NCI-H82 (cell line): ENCODE measurements at places on chromosomes 2 and 18.
A peak's percentile ranks its signal among the peaks of the same experiment; 100 is the strongest.

DNA sequence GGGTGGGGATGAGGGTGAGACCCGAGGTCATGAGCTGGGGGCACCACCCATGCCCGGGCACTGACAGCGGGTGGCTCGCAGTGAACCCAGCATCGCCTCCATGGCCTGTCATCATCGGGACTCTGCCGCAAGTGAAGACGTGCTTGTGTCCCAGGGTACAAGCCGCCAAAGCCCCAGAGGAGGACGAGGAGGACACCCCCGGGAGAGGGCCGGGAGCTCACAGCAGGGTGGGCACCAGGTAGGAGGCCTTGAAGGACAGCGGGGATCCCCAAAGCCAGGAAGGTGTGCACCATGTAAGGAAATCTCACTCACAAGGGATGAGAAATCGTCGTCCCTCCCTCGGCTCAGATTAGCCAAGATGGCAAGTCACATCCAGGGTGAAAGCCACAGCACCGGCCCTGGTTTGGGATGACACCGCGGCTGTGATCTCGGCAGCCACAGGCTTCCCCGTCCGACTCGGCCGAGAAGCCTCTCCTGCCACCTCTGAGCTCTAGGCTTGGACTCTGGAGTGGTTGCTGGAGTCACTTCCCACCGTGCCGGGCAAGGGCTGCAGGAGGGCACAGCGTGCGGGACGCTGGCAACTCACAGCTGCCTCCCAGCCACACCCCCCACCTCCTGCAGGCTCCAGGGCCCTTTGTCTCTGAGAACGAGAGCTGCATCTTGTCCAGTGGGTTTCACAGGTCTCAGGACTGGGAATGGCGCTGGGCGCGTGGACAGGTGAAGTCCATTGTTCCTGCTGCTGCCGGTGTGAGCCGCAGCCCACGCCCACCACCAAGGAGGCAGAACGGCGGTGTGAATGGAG, 81.6 kb upstream of the CTDP1 start:
- DNase-seq = no peak

- DNase-seq = peak; percentile 32
These were observed 1.2 kb downstream of the CABLES1 start for GRCh38 chr18:23136326-23137096.

- DNase-seq = no peak
These were observed 177.2 kb downstream of the ACKR3 start for GRCh38 chr2:236746833-236747232.

- DNase-seq = no peak
These were observed 157.5 kb downstream of the ZFP36L2 start for GRCh38 chr2:43068631-43069517.

DNA sequence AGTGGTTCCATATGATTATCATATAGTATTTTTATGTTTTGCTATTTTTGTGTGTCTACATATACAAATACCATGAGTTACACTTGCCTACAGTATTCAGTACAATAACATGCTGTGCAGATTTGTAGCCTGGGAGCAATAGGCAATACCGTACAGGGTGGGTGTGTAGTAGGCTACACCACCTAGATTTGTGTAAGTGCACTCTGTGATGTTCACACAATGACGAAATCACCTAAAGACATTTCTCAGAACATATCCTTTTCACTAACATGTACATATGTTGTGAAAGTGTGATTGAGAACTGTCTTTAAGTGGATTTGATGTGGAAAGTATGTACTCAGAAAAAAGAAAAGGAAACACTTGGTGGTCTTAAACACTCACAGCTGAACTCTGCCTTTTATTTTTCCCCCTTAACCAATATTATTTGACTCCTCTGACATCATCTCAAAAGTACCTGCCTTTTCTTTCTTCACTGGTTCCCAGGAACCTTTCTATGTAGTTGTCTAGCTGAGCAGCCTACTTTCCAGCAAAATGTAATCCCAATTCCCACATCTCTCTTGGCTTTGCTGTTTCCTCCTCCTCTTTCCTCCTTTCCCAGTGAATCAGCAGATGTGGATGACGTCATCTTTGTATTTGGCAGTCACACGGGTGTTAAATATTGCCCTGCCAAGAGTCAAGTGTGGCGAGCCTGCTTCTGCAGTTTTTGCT, 47.7 kb downstream of the OSBPL6 start:
- DNase-seq = peak; percentile 74

DNA sequence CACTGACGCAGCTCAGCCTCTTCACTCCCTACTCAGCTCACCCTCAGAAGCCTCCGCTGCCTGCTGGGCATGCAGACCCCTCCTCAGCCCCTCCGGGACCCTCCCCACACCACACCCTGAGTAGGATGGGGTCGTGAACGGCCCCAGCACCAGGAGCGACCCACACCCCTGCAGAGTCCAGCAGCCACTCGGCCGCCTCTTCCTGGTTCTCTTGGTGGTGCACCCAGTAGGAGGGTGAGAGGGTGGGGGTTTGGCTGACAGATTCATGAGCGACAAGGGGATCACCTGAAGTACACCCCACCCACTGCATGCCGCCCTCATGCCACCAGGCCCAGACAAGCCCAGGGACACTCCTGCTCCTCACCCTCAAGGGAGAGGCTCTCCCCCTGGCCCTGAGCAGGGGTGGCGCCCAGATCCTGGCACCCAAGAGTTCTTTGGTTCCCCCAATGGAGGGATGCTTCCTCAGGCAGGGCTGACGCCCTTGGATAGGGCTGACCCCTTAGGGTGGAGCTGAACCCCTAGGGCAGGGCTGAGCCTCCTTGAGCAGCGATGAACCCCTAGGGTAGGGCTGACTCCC, 76.6 kb upstream of the GPC1 start:
- no peak for DNase-seq

DNA sequence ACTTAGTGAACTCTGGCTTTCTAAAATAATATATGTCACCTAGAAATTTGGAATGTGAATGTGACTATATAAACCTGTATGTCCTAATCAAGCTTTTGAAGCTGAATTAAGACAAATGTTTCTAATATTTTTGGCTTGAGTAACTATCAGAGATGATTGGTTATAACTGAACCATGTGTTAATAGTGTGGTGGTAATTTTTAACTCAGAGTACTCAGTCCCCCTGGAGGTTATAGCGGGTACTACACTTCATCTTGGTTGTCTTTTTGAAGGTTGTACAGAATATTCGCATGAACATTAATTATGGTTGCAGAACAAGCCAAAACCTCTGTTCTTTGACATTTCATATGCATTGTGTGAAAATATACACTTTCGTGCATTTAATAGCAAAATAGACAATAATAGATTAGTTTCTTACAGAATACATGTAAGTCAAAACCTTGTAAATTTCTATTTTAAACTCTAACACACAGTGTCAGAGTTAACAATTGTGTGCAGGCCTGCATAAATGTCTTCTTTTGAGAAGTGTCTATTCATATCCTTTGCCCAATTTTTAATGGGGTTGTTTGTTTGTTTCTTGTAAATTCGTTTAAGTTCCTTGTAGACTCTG, 86.0 kb downstream of the OSBPL6 start:
- peak; percentile 75 for DNase-seq

- DNase-seq = no peak
These were observed 84.8 kb upstream of the HNRNPA3 start for GRCh38 chr2:177127821-177128220.

DNA sequence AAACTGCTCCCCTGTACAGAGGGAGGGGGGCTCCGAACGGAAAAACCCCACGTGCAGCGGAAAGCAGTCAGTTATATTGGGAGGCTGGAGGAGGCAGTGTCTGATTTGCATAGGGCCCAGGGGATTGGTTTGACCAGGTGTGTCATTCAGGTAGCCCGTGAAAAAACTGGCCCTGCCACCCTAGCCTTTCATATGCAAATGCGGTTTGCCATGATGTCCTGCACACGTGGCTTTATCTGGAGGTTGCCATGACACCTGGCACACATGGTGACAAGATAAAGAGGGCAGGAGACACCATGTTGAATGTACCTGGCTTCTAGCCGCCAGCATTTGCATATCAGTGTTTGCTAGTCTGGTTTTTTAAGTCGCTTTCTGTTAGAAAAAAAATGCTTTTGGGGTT, 20.5 kb downstream of the SLC25A52 start:
- DNase-seq = no peak

DNA sequence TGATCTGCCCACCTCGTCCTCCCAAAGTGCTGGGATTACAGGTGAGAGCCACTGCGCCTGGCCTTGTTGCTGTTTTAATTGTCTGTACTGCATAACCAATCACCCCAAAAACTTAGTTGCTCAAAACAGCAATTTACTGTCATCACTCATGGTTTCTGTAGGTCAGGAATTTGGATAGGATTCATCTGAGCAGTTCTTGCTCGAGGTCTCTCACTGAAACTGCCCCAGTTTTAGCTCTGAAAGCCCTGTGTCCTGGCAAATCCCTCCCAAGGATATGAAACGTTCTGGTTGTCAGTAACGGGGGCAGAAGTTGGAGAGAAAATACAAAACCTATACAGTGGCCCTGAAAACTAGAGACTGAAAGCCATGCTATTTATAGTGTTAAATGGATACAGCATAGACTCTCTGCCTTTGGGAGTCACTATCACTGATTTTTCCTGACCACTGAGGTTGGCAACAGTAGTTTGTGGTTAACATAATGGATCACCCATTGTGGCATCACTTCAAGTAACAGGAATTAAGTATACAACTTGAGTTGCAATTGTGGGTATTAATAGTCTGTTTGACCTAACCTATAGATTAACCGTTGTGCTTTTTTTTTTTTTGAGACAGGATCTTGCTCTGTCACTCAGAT, 27.2 kb upstream of the ERICH2 start:
- no peak for DNase-seq

DNA sequence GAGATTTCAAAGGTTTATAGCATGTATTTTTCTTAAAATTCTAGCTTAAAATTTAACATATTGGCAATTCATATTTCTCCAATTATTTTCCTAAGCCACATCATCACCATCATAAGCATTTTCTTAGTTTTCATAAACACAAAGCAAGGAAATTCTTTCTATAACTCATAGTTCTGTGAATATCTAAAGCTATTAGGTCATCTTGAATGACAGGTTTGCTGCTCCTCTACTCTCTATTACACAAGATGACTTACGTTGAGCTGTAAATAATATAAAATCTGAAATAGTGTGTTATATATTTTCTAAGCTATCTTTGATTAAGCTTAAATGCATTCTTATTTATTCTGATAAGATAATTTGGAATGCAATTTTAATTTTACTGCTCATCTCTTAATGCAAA, 984.6 kb upstream of the CNTNAP5 start:
- no peak for DNase-seq

DNA sequence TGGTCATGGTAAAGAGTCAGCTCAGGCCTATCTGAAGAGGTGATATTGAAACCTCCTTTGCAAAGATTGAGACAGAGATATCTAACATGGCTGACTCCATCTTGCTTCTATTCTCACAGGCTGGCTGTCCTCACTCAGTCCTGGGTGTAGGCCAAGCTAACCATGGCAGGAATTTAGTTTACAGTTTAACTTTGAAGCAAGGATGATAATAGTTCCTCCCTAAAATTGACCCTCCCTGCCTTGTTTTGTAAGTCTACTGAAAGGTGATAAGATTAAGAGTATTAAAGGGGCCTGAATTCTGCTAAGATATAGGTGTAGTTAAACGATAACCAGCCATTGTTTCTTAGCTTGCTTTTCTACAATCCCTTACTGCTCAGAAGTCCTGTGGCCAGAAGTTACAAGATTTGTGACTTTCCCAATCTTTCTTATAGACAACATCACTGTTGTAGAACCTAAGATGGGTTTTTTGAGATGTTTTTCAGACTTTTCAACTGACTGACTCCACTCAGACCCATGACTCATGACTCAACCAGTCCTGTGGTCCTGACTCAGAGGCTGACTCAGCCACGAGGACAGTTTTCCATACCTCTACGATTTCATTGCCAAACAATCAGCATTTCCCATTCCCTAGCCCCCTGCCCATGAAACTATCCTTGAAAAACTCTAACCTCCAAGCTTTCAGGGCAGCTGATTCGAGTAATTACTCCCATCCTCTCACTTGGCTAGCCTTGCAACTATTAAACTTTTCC, 195.7 kb upstream of the SESTD1 start:
- no peak for DNase-seq

GRCh38 chr2:201680743-201681142, 17.7 kb downstream of the MPP4 start:
- DNase-seq = peak; percentile 49

- no peak for DNase-seq
These were observed 43.1 kb upstream of the CHN1 start for GRCh38 chr2:175048275-175048674.

DNA sequence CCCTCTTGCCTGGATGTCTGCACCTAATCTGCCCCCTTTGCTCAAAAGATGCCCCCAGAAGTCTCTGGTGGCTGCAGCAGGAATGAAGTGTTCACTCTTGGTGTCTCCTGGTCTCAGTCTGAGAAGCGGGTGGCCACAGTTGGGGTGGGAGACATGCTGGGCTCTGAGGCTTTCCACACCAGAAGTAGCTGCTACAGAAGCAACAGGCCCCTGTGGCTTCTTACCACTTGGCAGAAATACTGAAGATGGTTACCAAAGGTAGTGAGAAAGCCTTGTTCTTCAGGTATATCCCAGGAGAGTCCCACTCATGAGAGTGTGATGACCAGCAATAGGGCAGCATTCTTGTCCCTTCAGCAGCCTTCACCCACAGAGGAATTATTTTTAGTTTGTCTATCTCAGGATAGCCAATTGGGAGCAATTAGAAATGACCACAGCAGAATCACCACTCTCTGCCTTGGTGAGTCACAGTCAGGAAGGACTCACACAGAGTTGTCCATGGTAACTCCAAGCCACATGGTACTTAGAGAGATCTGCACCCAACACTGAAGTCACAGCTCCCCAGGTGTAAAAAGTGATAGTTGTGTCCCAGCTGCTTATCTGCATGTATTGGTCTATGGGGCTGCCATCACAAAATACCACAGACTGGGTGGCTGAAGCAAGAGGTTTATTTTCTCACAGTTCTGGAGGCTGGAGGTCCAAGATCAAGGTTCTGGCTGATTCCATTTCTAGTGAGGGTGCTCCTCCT, 169.8 kb upstream of the ID2 start:
- DNase-seq = no peak

DNA sequence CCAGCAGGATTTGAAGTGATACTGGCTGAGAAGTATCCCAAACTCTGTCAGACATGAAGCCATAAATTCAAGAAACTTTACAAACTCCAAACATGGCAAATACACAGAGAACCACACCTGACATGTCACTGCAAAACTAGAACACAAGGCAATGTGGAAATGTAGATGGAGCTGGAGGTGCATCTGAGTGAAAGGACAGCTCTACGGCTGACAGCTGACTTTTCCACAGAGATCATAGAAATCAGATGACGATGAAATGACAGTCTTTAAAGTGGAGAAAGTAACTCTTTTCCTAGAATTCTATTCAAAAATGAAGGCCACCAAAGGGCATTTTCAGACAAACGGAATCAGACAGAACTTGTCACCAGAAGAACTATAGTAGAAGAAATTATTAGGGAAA, 97.5 kb downstream of the LDLRAD4 start:
- no peak for DNase-seq

DNA sequence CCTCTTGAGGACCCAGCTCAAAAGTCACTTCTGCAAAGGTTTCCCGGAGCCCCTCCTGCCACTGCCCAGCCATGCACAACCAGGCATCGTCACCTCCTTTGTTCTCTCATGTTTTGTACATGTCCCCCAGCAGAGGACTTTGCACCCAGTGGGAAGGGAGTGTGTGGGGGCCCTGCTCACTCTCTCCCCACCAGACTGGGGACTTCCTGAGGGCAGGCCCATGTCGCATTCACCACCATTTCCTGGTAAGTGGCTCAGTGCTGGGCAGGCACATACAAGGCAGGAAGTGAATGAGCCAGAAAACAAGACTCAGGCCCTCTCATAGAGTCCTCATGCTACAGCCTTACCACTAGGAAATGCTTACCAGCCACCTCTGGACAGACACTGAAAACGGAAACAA, 18.9 kb downstream of the MRPL35 start:
- no peak for DNase-seq

- DNase-seq = no peak
These were observed 14.7 kb downstream of the CNTNAP5 start for GRCh38 chr2:124039762-124040291.
